ELR (cell line): ENCODE measurements at places on chromosomes 6 and 20.

- DNase-seq: no peak
Measured at GRCh38 chr6:30741063-30741779, 1.3 kb downstream of the FLOT1 start.

DNA sequence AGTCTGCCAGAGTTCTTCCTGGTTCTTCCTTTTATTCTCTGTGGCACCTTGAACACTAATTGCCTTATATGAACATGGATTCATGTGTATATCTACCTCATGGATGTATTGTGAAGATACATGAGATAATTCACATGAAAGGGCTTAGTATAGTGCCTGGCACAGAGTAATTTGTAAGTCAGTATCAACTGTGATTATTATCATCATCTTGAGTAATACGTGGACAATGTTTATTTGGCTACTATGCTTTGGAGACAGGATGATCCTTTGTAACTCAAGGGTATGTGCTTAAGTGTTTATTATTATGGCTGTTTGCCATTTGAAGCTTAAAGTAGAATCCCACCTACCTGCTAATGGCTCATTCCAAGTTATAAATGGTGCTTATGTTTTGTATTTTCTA, 16.0 kb downstream of the DOP1A start:
- DNase-seq: no peak

GRCh38 chr20:34389206-34389953, 26.3 kb downstream of the ITCH start:
- DNase-seq: peak; percentile 48

GRCh38 chr6:80340280-80340679, 233.8 kb downstream of the BCKDHB start:
- no peak for DNase-seq

GRCh38 chr6:45709781-45710220, 305.9 kb downstream of the CLIC5 start:
- DNase-seq: no peak

- peak; percentile 80 for DNase-seq
Measured at GRCh38 chr20:34522969-34523871, 7.0 kb downstream of the DYNLRB1 start.

DNA sequence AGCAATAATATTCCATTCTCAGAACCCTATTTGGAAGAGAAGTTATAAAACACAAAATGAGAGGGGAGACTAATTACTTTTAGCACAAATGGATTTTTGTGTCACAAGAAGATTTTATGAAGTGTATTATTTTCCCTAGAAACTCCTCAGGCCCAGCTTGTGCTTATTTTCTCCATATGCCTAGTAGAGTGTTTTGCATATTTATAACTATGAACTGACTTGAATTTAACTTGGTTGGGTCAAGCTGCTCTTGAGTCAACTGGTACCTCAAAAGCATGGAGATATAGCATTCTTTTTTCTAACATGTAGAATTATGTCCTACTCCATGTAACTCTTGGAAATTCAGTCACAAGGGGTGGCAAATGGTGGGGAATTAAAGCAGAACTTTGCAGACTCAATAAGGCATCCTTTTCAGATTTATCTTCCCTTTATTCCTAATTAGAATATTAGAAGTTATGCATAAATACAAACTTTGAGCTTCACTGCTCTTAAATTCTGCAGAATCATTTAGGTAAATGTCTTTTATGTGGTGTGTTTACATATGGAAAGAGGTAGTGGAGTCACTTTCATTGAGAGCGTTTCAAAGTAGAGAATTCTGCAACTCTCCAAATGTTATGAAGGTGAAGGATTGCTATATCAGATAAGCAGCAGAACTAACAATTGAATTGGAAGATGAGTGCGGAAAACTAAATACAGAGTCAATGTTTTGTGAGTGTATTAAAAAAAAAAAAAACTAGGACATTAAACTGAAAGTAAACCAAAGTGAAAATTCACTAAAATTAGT, 19.1 kb upstream of the CCN2 start:
- no peak for DNase-seq

DNA sequence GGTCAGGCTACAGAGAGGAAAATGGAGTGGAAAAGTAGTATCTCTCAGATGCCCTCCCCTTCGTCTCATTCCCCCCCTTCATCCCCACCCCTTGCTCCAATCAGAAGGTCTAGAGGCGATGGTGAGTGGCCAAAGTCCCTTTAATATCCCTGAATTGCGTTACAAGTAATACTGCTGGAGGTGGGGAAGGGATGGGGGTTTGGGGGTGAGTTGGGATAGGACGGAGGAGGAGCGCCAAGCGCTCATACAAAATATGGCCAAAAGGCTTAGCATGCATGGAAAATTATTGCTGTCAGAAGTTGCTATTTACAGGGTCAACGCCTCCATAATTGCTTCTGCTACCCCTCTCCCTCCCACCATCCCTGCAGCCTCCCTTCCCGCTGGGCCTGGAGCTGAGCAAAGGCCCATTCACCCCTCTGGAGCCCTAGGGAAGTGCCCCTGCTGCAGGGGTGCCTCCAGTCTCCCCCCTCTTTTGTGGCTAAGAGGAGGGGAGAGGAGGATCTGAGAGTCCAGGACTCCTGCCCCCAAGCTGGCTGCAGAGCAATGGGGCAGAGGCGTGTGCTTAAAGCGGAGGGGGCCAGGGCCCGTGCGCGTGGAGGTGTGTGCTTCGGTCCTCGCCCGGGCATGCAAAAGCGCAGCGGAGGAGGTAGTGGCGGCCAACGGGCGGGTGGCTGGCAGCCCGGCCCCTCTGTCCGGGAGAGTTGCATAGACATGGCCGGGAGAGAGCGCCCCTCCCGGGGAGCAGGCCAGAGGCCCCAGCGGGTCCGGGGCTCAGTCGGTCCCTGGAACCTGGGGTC, 8.7 kb upstream of the SRXN1 start:
- no peak for DNase-seq

GRCh38 chr6:95767897-95768463, 190.6 kb downstream of the MANEA start:
- no peak for DNase-seq

DNA sequence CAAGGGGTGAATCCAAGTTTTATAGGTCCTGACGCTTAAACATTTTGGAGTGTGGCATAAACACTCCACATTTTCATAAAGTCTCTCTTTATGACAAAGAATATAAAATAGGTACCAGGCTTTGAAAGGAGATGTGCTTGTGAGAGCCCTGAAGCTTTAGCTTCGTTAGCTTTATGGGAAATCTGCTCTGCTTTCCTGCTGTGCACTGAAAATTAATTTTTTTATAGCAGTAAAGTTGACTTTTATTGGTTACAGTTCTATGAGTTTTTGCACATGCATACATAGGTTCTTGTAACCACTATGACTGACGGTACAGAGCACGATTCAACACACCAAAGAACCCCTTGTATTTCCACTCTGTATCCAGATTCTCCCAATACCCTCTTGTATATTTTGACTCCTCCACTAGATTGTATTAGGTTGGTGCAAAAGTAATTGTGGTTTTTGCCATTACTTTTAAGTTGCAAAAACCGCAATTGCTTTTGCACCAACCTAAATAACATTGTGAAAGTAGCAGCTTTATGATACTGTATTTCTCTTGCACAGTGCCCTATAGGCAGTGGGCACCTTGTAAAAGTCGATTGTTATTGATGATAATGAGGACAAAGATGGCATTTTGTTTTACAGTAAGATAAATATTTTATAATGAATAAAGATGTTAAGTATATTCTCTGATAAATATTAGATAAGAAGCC, 145.2 kb upstream of the AKIRIN2 start:
- no peak for DNase-seq

GRCh38 chr6:21802175-21802822, 208.7 kb downstream of the SOX4 start:
- no peak for DNase-seq

- DNase-seq: peak; percentile 83
Measured at GRCh38 chr6:148144917-148145521, 197.6 kb upstream of the SASH1 start.

- DNase-seq: peak; percentile 15
Measured at GRCh38 chr6:144248476-144249301, 36.4 kb upstream of the UTRN start.

- peak; percentile 56 for DNase-seq
Measured at GRCh38 chr6:13431861-13432465, 55.4 kb downstream of the GFOD1 start.

- no peak for DNase-seq
Measured at GRCh38 chr20:57791966-57792365, 82.2 kb upstream of the PMEPA1 start.

DNA sequence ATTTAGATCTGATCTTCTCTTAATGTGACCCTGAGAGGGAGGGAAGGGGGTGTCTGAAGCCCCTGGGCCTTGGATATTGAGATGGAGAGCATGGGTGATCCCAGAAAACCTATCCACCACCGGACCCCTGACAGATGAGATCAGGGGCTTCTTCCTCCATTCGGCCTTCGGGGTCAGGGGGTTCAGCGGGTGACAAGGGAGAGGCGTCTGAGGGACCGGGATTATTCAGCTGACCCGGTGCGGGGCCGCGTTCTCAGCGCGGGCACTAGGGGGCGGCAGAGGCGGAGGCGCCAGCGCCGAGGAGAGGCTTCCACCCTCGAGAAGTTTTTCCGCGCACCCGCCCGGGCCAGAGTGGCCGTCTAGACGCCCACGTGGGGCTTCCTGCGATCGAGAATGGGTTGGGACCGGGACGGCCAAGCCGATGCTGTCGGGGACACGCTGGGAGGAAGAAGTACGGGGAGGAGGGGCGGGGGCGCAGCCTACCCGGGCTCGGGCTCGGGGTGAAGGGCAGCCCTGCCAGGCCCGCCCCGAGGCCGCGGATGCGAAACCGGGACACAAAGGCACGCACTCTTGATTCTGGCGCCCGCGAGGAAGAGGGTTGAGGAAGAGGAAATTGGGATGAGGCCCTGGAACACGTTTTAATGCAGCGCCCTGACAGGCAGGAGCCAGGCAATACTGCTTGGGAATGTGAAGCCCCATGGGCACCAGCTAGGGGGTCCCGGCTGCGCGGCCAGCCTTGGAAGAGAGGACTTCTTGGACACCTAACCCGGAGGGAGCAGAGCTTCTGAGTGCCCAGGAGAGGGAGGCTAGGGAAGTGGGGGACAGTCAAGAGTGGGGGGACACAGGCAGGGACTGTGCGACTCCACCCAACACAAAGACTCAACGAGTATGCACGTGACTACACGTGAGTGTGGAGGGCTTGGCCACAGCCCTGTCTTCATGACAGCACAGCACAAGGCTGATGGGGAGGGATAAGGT, 30.6 kb downstream of the COL11A2 start:
- peak; percentile 73 for DNase-seq

GRCh38 chr20:32832664-32833063, 12.9 kb downstream of the MAPRE1 start:
- no peak for DNase-seq

GRCh38 chr6:84767526-84768201, 3.3 kb upstream of the TBX18 start:
- no peak for DNase-seq

- peak; percentile 33 for DNase-seq
Measured at GRCh38 chr20:44990425-44990824, 24.1 kb downstream of the STK4 start.

DNA sequence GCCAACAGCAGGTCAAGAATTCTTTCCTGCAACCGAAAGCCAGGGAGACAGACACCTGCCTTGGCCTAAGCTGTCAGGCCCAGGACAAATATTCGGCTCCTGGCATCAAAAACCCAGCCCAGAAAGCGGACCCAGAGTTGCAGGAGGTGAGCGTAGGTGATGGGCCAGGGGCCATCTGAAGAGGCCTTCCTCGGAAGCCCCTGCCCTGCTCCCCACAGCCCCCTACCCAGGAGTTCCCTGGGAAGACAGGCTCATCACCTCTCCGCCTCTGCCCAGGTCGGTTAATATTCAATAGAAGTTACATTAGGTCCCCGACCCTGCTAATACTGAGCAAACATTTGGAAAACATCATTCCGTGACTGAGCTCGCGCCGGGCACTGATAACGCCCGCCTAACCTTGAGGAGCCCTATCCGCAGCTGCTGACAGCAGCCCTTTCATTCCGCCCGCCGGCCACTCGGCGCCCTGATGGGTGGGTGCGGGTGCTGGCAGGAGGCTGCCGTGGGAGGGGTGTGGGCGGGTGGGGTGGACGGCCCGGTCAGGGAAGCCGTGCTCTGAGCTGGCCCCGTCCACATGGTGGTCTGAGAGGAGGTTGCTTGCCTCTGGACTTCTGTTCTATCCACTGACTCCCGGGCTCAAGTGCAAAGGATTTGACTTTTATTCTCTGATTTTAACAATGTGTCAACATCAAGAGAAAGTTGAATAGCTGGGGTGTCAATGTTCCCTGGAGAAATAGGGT, 55.7 kb downstream of the HNF4A start:
- DNase-seq: no peak

- DNase-seq: no peak
Measured at GRCh38 chr6:150145830-150146229, 3.0 kb downstream of the PPP1R14C start.

- DNase-seq: no peak
Measured at GRCh38 chr6:11111769-11112437, 378 bp upstream of the ERVFRD-1 start.

GRCh38 chr6:15327271-15327670, 81.4 kb downstream of the JARID2 start:
- peak; percentile 10 for DNase-seq

- no peak for DNase-seq
Measured at GRCh38 chr6:165774903-165775601, 112.0 kb upstream of the PDE10A start.

DNA sequence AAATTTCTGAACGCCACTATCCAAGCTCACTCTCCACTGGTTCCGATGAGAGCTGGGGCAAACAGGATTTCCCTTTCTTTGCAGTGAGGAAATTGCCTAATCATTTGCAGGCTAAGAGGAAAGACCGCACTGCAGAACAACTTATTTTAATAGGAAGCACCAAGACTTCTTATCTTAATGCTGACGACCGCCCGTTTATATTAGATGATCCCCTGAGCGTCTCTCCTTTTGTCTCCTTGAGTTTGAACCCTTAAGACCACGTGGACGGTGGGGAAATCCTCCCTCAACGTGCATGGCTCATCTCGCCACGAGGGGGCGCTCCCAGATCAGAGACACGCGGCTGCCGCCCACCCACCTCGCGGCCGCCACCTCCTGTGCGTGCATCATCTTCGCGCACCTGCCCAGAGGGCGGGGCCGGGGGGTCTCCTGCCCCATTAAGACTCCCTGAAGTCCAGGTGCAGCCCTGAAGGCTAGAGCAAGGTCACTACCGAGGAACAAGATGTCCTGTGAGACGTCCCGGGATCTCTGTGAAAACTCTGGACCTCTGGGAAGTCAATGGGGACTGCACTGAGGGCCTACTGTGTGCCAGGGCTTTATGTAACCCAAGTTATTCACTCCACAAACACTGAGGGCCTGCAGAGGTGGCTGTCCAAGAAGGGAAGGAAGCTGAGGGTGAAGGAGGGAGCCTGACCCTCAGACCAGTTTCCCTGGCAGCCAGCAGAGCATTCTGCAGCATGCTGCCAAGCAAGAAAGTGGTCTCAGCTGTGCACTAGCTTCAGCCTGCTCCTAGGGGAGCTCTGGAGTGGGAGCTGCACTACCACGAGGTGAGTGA, 28.1 kb downstream of the PDYN start:
- DNase-seq: peak; percentile 66

DNA sequence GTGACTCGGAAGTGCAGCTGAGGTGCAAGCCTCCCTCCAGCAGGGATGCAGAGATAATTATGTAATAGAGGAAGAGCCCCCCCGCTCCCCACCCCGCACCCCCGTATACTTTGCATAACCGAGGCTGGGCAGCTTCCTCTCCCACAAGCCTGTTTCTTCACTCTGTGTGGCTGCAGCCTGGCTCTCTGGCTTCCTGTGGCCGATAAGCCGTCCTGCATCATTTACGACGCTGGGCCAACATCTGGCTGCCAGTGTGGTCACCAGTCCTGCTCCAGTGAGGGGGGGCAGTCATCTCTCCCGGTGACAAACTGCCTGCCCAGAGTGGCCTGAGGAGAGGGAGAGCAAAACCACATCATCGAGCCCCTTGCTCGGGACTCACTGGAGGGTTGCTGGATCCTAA, 59.2 kb downstream of the RBM38 start:
- no peak for DNase-seq

GRCh38 chr6:116685437-116685993, 4.5 kb downstream of the KPNA5 start:
- no peak for DNase-seq
